ENCODE measurements at places on chromosomes 2 and 18.
A peak's percentile ranks its signal among the peaks of the same experiment; 100 is the strongest.

DNA sequence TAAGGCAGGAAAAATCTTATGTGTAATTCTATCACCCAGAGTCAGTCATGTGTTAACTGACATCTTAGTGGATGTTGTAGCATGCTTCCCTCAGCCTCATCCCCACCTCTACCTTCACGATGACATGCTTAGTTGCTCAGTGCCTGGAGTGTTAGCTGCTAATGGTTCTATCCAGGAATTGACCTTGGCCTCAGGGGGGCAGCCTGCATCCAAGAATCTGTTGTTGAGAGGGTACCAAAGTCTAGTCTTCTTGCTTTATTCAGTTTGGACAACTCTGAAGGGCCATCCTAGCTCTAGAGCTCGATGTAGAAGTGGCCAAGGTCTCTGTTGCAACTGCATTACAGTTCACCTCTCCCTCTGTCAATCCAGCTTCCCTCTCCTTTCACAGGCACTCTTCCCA, 61.2 kb downstream of the ACYP2 start:
- peak; percentile 32 for DNase-seq

DNA sequence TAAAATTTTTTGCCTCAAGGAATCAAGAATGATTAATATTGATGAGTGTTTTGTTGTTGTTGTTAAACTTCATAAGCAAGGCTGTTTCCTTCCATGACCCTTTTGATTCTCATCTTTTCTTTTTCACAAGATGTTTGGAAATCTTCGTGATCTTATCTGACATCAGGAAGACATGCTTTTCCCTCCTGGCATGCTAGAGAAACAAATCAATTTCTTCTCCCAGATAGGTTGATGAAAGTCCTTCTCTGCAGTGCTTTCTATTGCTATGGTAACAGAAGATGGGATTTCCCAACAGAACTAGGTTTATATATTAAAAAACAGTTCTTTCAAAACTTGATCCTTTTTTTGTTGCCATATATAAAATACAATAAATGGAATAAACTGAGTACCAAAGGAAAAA, 85.2 kb downstream of the EML6 start:
- no peak for DNase-seq

GRCh38 chr2:109222422-109222821, 93.4 kb downstream of the SH3RF3 start:
- DNase-seq: no peak

- DNase-seq: no peak
Observed at GRCh38 chr2:173990970-173991819, 26.0 kb upstream of the SP3 start.

- DNase-seq: no peak
Observed at GRCh38 chr18:63084219-63084618, 235.3 kb downstream of the BCL2 start.

GRCh38 chr2:157053876-157054275, 203.6 kb upstream of the GALNT5 start:
- DNase-seq: no peak

GRCh38 chr2:168278424-168278888, 31.1 kb upstream of the STK39 start:
- no peak for DNase-seq

GRCh38 chr2:12001621-12002020, 255.2 kb downstream of the LPIN1 start:
- DNase-seq: no peak

- no peak for DNase-seq
Observed at GRCh38 chr2:80092474-80092873, 212.1 kb downstream of the LRRTM1 start.

DNA sequence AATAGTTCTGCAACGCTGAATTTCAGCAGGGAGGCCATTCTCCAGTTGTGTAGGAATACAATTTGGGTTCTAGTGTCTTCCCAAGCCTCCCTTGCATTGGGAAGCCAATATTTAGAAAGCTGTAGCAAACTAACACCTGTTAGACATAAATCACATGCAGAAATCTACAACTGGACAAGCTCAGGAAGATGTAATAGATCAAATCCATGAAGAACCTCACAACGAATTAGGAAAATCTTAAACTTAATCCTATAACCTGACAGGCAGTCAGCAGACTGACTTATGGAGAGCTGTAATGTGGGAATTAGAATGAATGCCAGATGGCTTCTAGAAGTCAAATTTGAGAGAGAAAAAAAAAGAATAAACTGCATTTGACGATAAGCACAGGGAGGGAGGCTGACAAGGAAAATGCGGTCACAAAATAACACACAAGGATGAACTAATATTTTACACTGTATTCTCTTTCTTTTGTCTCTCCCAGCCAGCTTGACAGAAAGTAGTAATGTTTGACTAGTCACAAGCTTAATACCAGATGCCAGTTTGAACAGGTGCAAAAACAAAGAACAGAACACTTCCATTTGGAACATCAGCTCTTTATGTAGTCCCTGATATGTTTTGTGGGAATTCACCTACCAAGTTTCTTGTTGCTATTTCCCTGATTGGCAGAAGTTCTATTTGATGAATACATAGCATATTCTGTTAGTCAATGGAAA, 50.8 kb upstream of the FANCL start:
- no peak for DNase-seq

GRCh38 chr2:125172181-125172580, 1147.1 kb downstream of the CNTNAP5 start:
- DNase-seq: no peak

- DNase-seq: no peak
Observed at GRCh38 chr2:40243581-40244187, 208.2 kb downstream of the SLC8A1 start.

- no peak for DNase-seq
Observed at GRCh38 chr18:2197946-2198345, 373.4 kb downstream of the METTL4 start.

DNA sequence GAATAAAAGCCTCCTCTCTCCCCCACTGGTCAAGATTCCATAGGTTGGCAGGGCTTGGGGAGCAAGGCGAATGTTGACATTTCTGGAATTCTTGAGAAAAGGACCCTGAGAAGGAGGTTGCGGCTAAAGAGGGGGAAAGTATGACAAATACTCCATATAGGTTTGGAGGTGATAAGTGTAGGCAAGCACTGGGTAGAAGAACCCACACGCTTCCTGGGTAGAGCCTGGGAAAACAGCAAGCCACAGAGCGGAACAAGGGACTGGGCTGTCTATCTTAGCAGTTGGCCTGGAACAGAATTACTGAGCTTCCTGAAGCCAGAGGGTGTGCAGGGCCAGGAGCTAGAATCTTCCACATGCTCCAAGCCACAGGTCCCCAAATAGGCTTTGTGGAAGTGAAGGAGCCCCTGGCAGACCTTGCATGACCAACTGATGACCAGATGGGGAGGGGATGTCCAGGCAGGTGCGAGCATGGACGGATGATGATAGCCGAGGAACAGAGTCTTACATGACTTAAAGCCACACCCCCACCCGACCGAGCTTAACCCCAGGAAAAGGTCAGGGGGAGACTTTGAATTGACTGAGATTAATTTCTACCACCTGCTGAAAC, 9.9 kb downstream of the PRKAG3 start:
- DNase-seq: no peak

DNA sequence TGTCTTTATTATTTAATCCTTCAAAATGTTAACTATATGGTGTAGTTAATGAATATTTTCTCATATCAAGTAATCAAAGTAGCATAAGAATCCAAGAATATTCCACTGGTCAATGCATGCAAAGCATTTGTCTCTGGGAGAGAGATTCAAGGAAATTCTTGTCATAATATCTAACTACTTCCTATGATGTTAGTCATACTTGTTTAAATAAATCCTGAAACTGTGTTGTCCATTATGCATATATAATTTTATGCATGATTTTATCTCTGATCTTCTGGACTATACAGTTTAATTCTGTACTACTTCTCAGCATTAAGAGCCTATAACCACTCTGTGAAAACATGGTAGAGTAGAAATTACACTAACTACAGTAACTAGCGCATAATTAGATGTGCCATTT, 388.3 kb downstream of the NR4A2 start:
- DNase-seq: no peak

DNA sequence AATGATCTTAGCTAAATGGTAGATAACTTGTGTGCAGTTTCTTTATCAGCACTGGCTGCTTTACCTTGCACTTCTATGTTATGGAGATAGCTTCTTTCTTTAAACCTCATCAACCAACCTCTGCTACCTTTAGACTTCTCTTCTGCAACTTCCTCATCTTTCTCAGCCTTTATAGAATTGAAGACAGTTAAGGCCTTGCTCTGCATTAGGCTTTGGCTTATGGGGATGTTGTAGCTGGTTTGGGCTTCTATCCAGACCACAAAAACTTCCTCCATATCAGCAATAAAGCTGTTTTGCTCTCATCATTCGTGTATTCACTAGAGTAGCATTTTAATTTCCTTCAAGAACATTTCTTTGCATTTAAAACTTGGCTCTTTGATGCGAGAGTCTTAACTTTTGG, 123.7 kb downstream of the PIK3C3 start:
- DNase-seq: peak; percentile 39

- DNase-seq: no peak
Observed at GRCh38 chr2:85106489-85107180, 26.6 kb upstream of the TCF7L1 start.

- no peak for DNase-seq
Observed at GRCh38 chr18:39403121-39403520, 1837.5 kb upstream of the CELF4 start.

DNA sequence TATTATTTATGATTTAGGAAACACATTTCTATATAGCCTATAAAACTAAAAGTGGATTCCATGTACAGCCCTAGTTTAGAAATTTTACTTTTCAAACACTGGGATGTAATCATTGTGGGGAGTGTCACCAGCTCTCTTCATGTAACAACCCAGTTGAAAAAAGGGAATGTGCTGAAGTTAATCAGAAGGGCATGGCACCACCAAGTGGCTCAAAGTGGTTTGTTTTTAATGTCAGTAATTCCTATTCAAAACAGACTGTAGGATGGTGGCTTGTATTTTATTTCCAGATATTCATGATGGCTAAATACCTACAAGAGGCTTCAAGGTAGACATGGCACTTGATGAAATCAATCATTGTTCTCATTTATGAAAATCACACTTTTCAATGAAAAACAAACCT, 58.1 kb upstream of the TMEM182 start:
- DNase-seq: peak; percentile 79

GRCh38 chr2:26630669-26631360, 10.4 kb downstream of the CIB4 start:
- DNase-seq: no peak

DNA sequence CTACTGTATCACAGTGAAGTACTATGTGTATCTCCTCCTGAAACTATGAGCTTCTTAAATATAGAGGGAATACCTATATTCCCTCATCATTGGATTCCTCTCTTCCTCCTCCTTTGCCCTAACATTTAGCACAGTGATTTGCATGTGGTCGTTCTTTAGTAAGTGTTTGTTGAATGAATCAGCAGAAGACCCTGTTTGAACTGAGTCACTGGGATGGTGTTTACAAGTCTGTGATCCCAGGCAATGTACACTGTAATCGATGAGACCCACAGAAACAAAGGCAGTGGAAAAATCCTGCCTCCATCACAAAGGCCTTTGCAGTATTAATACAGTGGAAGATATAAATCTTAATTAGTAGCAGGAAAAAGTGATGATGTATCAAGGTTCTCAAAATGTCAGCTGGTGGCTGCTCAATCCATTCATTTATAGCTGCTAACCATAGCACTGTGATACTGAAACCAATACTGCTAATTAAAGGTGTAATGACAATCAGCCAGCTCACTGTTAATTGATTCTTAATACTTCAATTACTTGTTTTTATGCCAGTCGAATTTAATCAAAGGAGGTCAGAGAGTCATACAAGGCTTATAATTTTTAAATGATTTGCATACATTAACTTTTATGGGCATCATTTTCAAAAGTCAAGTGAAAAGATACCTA, 20.8 kb upstream of the MYO3B start:
- DNase-seq: no peak

DNA sequence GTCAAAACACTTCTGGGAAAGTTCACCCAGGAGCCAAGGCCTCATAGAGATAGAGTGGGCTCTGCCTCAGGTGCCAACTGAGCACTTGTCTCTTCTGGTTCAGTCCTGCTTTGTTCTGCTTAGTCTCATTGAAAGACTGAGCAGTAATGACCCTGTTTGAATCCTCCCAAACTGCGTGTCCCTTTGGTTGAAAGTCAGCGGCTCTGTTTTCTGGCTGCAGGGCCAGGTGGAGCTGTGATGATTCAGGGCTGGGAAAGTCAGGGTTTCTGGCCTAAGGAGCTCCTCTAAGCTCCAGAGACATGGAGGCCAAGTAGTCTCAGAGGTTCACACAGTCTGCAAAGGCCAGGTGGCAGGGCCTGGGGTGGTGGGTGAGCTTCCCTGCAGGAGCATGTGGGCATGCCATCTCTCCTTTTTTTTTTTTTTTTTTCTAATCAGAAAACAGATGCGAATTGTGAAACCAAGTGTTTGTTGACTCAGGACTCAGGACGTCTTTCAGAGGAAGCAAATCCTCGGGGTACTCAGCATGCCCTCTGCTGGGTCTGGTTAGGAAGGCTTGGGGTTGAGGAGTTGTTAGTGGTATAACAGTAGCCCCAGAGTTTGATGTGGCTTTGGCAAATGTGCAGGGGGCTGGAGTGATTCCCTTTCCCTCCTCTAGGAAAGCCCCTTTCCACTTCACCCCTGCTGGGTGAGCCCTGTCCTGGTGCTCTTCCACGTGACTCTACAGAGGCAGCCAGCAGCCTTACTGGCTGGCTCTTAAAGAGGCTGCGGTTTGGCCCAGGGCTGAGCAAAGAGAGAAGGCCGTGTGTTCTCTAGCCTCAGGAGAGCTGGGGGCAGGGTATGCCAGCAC, 38.3 kb downstream of the TMEM17 start:
- DNase-seq: no peak
